ENCODE measurements at places on chromosomes 6 and 20.
A peak's percentile ranks its signal among the peaks of the same experiment; 100 is the strongest.

GRCh38 chr6:39188571-39188970, 40.7 kb downstream of the KCNK5 start:
- no peak for DNase-seq

- peak; percentile 80 for DNase-seq
Measured at GRCh38 chr6:118893064-118893806, 717 bp upstream of the ASF1A start.

DNA sequence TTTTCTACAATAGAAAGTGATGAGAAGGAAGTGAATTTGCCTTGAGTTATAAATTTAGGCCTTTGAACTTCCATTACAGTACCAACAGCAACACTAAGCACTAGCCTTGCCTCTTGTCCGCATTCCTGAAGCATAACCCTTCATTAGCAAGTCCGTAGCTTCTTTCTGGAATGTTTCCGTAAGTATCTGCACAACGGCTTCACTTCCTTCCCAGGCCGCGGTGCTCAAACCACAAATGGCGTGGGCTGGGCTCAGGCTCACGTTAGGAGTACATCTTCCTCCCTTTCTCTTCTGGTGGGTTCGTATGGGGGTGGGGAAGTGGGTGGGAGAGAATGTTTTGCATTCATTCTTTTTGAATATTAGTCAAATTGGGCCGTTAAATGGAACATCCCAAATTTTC, 193.8 kb upstream of the SNX9 start:
- DNase-seq, result no peak

GRCh38 chr6:5772408-5773120, 234.2 kb downstream of the NRN1 start:
- no peak for DNase-seq

DNA sequence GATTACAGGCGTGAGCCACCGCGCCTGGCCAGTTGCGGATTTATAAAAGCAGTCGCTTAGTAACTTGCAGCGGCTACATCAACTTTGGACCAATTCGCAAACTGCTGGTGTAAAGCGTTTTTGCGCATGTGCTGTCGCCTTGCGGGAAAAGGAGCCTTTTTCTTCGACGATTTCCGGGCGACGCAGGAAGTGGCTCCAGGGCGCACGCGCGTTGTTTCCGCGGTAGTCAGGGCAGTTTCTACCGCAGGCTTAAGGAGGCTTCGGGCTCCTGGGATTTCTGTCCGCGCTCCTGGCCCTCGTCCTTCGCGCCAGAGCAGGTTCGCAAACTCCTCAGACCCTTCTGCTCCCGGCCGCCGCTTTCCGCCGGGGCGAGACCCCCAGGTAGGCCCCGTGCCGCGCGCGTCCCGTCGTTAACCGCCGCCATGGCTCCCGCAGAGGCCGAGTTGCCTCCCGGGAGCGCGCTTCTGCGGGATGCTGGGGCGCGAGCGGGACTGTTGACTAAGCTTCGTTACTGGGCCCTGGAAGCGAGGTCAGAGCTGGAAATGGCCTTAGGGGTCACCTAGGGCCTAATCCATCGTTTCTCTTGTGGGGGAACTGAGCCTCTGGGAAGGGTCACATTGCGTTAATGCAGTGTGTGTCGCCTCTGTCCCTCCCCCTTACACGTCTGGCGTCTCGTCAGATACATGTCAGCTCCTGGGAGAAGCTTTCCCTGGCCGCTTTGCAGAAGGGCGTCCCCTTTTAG, at the start of gene RAE1:
TSS of gene RAE1 (plus strand) at position 214 of the 742 bp plus-strand sequence. CDS start 2,784 bp downstream, outside the sequence.
- DNase-seq, result peak; percentile 91

DNA sequence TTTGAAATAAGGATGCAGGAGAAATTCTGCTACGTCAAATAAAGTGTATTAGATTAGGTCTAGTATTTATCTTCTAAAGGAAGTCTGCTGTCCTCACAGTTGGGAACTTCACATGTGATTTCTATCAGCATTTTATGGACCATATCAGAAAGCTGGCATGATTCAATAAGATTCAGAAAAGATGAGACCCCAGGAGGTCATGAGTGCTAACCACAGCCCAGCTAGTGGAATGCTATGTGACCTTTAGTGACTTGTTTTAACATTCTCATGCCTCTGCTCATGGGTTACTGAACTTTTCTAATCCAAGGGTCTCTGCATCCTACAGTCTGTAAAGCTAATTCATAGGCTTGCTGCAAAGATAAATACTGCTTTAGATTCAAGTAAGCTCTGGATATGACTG, 150.1 kb downstream of the GMPR start:
- DNase-seq, result no peak

GRCh38 chr6:70599187-70599586, 32.5 kb downstream of the SDHAF4 start:
- peak; percentile 6 for DNase-seq

GRCh38 chr6:108565893-108566292, 5.2 kb downstream of the FOXO3 start:
- DNase-seq, result peak; percentile 36

DNA sequence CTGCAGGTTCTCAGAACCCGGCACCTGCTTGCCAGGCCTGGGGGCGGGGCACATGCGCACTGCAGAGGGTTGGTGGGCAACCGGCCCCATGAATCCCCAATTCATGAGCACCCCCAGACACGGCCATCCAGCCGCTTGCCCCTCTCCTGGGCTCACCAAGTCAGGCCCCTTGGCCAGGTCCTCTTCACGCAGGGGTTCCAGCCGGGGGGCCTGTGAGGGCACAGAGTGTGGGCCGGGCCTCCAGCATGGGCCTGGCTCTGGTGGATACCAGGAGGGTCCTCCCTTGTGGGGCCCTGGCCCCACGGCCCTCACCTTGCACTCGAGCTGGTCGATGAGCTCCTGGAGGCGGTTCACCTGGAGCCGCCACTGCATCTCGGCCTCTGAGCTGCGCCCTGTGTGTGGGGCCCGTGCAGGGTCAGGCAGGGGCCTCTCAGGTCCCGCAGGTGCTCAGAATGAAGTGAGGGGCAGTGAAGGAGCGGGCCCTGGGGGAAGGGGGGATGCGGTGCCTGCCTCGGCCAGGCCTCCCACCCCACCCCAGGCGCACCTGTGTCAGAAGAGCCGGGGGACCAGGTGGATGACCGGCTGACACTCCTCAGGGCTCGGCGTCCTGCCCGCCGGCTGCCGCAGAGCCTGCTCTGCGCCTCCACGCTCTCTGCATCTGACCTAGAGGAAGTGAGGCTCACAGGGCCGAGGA, 2.6 kb upstream of the C20orf144 start:
- no peak for DNase-seq
